B cell (primary cell): ENCODE measurements at places on chromosomes 12 and 14.

DNA sequence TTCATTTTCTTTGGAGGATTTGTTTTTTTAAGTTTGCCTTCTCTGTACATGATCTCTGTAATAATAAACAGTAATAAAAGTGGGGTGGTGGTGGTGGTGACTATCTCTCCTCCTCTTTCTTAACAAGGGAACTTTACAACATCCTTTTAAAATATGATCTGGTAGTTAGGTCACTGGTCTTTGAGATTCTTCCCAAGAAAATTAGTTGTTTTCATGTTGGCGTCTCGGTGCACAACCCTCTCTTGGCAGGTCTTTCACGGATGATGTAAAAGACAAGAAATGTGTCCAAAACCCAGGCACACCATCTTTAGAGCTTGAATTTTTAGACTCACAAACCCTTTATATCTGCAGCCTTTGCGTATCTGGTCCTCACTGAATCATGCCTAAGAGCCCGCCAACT lies 488.5 kb upstream of the TBX3 start:
- no peaks in the 10 kb centered on the region for H3K27me3 ChIP-seq
- no peak overlapping the region for H3K4me3 ChIP-seq
- H3K4me1 ChIP-seq: no peaks in the 10 kb centered on the region
- H3K36me3 ChIP-seq: no peaks in the 10 kb centered on the region
- no peak for DNase-seq

DNA sequence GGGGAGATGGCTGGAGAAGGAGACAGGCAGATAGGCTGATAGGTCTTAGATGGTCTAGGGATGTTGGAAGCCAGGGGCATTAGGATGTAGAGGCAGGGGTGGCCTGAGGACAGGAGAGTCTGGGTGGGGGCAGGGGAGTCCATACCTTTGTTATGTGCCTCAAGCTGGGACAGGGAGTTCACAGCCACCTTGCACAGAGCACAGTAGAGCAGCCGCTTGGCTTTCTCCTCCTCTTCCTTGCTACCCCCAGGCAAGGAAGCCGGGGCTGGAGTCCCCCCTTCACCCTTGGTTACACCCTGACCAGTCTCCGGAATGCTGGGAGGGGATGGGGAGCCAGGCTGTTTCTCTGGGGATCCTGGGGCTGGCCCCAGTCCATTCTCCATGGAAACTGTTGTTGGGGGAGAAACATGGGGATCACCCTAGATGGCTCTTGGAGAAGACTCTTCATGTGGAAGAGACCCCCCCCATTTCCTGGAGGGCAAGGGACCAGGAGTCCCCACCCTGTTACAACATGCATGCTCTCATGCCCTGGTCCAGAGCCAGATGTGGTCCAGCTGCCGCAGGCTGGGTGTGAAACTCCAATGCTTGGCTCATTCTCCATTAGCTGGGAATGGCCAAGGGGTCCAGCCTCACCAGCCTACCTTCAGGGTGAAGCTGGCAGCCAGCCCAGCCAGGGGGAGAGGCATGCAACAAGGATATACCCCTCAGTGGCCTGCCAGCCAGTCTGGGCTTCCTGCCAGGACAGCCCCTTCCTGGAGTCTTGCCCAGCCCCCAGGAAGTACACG lies 7.2 kb upstream of the GPR84 start:
- H3K27me3 ChIP-seq: no peaks in the 10 kb centered on the region
- no peak overlapping the region for H3K4me3 ChIP-seq
- no peak for DNase-seq
- H3K36me3 ChIP-seq: peaks cover 24% of the 10 kb centered on the region

GRCh38 chr14:95290871-95291431 lies 28.8 kb downstream of the CLMN start:
- peaks cover 29% of the 10 kb centered on the region for H3K4me1 ChIP-seq
- no peaks in the 10 kb centered on the region for H3K27me3 ChIP-seq
- peak; percentile 34 for DNase-seq
- no peak overlapping the region for H3K4me3 ChIP-seq
- no peaks in the 10 kb centered on the region for H3K36me3 ChIP-seq

DNA sequence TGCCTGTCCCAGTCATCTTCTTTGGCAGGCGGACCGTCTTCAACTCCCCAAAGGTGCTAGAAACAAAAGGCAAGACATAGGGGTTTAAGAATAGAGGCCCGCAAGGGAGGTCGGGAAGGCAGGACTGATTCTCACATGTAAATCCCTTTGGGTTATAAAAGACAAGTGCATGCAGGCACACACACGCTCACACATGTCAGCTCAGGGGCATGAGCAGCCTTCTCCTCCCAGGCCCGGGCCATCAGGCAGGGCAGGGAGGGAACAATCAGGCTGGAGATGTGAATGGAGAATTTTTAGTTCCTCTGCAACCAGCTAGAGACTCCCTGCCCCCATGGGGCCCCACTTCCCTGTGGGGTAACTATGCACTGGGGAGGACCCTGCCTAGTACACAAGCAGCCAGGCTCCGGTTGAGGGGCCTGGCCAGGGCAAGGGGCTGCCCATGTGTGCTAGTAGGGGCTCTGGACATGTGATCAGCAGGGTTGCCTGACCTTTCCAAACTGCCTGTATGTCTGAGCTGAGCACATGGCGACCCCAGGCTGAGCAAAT lies 107.2 kb downstream of the RBM19 start:
- H3K4me1 ChIP-seq: peaks cover 16% of the 10 kb centered on the region
- H3K36me3 ChIP-seq: no peaks in the 10 kb centered on the region
- no peak overlapping the region for H3K4me3 ChIP-seq
- H3K27me3 ChIP-seq: no peaks in the 10 kb centered on the region
- DNase-seq: no peak
- no peak overlapping the region for H3K27ac ChIP-seq

- H3K27ac ChIP-seq: no peak overlapping the region
- no peaks in the 10 kb centered on the region for H3K36me3 ChIP-seq
- no peaks in the 10 kb centered on the region for H3K27me3 ChIP-seq
- H3K4me1 ChIP-seq: no peaks in the 10 kb centered on the region
Measured at GRCh38 chr14:35594616-35595015, 60.7 kb downstream of the INSM2 start.

GRCh38 chr12:1933342-1934051 lies 15.0 kb upstream of the CACNA2D4 start:
- DNase-seq: no peak
- no peaks in the 10 kb centered on the region for H3K27me3 ChIP-seq
- no peak overlapping the region for H3K4me3 ChIP-seq
- H3K27ac ChIP-seq: no peak overlapping the region
- H3K4me1 ChIP-seq: peaks cover 49% of the 10 kb centered on the region

- H3K4me1 ChIP-seq: no peaks in the 10 kb centered on the region
- H3K27me3 ChIP-seq: peaks cover 6% of the 10 kb centered on the region
- H3K4me3 ChIP-seq: no peak overlapping the region
- no peak overlapping the region for H3K27ac ChIP-seq
- no peak for DNase-seq
Measured at GRCh38 chr14:88481059-88481458, 73.7 kb downstream of the PTPN21 start.

GRCh38 chr12:70971001-70971794 lies 50.7 kb upstream of the PTPRR start:
- no peak overlapping the region for H3K27ac ChIP-seq
- H3K27me3 ChIP-seq: no peaks in the 10 kb centered on the region
- no peak for DNase-seq
- H3K4me1 ChIP-seq: no peaks in the 10 kb centered on the region
- no peaks in the 10 kb centered on the region for H3K36me3 ChIP-seq

GRCh38 chr14:91378930-91379578 lies 38.6 kb downstream of the CCDC88C start:
- no peak overlapping the region for H3K4me3 ChIP-seq
- no peaks in the 10 kb centered on the region for H3K27me3 ChIP-seq
- peaks cover 97% of the 10 kb centered on the region for H3K4me1 ChIP-seq
- DNase-seq: no peak
- no peak overlapping the region for H3K27ac ChIP-seq

DNA sequence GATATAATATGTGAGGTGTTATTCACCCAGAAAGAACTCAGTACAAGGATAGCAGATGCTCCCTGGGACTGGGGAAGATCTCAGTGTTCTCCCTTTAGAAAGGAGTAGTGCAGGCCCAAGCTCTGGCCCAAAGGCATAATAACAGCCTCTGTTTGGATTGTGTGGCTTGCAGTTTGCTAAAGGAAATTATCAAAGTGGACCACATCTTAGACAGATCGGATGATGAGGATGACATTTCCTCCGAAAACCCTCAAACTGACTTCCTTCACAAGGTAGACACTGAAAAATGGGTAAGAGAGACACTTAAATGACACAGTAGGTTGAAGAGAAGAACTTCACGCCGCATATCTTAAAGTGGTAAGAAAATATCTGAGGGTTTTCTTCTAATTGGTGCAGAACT lies 26.1 kb downstream of the SMCO2 start:
- H3K27ac ChIP-seq: no peak overlapping the region
- no peaks in the 10 kb centered on the region for H3K27me3 ChIP-seq
- H3K4me3 ChIP-seq: no peak overlapping the region
- no peak for DNase-seq
- peaks cover 5% of the 10 kb centered on the region for H3K4me1 ChIP-seq
- no peaks in the 10 kb centered on the region for H3K36me3 ChIP-seq

DNA sequence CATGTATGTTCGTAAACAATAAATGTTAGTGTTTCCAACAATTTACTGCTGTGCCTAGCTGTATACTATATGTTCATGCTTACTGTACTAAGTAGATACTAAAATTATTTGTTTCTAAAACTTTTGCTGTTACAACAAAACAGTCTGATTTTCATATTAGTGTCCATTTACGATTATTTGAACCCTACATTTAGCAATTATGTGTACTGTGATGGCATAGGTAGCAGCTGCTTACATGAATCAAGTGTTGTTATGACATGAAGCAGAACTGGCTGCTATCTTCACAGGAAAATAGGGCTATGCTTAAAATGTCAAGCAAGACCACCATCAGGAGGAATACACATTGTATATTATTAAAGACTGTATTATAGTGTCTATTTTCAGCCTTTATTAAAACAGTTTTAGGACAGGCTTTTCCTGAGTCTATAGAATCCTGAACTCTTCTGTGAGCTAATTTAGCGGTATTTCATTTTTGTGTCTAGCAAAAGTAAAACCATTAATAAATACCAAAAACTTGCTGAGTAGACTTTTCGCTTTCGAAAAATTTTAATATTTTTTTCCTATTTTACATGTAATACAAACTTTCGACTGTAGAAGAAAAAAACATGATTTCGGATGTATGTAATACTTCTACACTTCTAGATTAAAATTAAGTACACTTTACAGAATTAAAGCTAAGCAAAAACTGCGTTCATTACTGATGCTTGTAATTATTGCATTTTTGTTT lies 1.1 kb upstream of the WDR89 start:
- H3K4me3 ChIP-seq: peak overlapping the region; percentile 81
- peaks cover 18% of the 10 kb centered on the region for H3K4me1 ChIP-seq
- H3K27ac ChIP-seq: peak overlapping the region; percentile 99
- no peaks in the 10 kb centered on the region for H3K36me3 ChIP-seq
- no peak for DNase-seq

- H3K36me3 ChIP-seq: peaks cover 12% of the 10 kb centered on the region
- no peak overlapping the region for H3K27ac ChIP-seq
- H3K27me3 ChIP-seq: no peaks in the 10 kb centered on the region
- H3K4me1 ChIP-seq: peaks cover 15% of the 10 kb centered on the region
Measured at GRCh38 chr14:34711169-34711568, 3.2 kb downstream of the CFL2 start.

GRCh38 chr12:131816495-131816894 lies 11.7 kb upstream of the MMP17 start:
- no peak for DNase-seq
- H3K4me1 ChIP-seq: peaks cover 25% of the 10 kb centered on the region
- H3K36me3 ChIP-seq: no peaks in the 10 kb centered on the region
- no peak overlapping the region for H3K27ac ChIP-seq
- H3K4me3 ChIP-seq: no peak overlapping the region

DNA sequence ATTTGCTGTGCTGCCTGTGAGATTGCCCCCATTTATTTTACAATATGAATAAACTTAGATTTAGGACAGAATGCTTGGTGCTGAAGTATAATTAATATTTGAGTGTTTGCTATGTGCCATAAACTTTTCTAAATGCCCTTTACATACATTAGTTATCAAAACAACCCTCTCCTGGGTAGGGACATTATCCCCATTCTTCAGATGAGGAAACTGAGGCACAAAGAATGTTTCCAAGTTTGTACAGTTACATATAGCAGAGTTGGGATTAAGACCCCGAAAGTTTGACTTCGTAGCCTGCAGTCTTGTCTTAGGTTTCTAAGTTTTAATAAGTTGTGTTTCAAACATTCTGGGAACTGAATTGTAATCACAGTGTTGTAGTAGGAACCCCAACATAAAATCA lies 18.4 kb downstream of the KLHDC2 start:
- no peaks in the 10 kb centered on the region for H3K4me1 ChIP-seq
- no peak overlapping the region for H3K4me3 ChIP-seq
- no peaks in the 10 kb centered on the region for H3K27me3 ChIP-seq
- peaks cover 39% of the 10 kb centered on the region for H3K36me3 ChIP-seq
- DNase-seq: no peak
- no peak overlapping the region for H3K27ac ChIP-seq

DNA sequence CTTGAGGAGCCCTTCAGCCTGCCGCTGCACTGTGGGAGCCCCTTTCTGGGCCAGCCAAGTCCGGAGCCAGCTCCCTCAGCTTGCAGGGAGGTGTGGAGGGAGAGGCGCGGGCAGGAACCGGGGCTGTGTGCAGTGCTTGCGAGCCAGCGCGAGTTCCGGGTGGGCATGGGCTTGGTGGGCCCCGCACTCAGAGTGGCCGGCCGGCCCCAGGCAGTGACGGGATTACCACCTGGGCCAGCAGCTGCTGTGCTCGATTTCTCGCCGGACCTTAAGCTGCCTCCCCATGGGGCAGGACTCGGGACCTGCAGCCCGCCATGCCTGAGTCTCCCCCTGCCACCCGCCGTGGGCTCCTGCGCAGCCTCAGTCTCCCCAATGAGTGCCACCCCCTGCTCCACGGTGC lies 116.9 kb downstream of the PAWR start:
- H3K27ac ChIP-seq: no peak overlapping the region
- DNase-seq: no peak
- H3K36me3 ChIP-seq: peaks cover 23% of the 10 kb centered on the region

DNA sequence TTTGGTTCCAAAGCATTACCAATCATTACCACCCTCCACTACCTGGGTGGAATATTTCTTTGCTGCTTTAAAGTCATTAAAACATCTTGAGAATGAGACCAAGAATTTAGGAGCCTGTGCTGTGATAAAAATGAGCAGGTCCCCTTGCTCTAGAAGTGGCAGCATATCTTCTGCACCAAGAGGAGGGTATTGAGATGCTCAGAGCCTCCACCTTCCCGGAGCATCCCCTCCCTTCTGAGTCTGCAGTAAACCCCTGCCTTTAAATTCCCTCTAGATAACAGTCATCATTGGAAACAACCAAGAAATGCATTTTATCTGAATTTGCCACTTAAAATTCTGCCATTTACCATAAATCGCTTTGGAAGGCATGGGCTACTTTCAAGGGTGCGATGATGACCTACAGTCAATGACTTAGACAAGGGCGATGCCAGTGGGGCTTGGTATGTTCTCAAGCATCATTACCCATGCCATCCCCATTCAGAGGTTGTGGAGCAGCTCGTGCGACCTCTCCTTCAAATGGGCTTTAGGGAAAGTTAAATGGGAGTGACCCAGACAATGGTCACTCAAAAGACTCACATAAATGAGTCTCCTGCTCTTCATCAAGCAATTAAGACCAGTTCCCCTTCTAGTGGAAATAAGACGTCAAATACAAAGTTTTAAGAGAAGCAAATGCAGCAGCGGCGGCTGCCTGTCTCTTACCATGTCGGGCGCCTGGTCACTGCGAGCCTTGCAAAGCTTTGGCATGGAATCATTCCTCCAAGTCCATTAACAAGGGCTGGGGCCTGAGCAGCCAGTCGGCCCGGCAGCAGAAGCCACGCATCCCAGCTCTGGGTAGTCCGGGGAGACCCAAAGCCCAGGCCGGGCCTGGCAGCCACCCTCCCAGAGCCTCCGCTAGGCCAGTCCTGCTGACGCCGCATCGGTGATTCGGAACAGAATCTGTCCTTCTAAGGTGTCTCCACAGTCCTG lies 334.5 kb downstream of the TMEM121 start:
- H3K27me3 ChIP-seq: no peaks in the 10 kb centered on the region
- H3K4me3 ChIP-seq: peak overlapping the region; percentile 99
- H3K4me1 ChIP-seq: peaks cover 14% of the 10 kb centered on the region
- peaks cover 83% of the 10 kb centered on the region for H3K36me3 ChIP-seq
- peak; percentile 6 for DNase-seq
